ENCODE measurements at places on chromosomes 7 and 10.

DNA sequence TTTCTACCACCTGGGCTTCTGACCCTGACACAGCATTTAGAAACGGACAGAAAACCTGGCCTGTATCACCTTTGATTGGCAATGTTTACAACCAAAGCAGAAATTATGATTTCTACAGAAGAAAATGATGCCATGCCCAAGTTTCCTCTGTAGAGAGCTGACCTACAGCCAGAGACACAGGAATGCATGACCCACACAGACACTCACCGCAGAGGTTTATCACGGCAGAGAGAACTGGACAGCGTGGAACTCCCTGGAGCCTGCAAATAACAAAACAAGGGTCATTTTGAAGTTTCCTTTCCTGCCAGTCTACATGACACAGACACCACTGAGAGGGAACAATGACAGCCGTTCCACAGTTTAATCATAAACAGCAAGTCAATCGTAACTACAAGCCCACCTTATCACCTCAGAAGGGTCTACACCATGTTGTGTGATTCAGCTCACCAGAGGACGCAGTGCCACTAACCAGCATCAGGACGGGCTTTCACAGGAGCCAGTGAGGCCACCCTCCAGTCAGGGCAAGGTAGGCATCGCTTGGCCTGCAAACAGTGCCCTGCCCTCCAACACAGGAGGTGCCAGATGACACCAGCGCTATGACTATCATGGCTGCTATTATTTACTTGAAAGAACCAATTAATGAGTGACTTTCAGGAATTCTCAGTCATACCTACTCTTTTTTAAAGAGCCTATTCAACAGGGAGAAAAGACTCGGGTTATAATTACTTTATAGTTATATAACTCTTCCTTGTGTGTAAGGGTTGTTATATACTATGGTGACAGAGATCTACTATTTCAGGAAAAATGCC lies 139.9 kb downstream of the TNS3 start:
- DNase-seq: no peak

DNA sequence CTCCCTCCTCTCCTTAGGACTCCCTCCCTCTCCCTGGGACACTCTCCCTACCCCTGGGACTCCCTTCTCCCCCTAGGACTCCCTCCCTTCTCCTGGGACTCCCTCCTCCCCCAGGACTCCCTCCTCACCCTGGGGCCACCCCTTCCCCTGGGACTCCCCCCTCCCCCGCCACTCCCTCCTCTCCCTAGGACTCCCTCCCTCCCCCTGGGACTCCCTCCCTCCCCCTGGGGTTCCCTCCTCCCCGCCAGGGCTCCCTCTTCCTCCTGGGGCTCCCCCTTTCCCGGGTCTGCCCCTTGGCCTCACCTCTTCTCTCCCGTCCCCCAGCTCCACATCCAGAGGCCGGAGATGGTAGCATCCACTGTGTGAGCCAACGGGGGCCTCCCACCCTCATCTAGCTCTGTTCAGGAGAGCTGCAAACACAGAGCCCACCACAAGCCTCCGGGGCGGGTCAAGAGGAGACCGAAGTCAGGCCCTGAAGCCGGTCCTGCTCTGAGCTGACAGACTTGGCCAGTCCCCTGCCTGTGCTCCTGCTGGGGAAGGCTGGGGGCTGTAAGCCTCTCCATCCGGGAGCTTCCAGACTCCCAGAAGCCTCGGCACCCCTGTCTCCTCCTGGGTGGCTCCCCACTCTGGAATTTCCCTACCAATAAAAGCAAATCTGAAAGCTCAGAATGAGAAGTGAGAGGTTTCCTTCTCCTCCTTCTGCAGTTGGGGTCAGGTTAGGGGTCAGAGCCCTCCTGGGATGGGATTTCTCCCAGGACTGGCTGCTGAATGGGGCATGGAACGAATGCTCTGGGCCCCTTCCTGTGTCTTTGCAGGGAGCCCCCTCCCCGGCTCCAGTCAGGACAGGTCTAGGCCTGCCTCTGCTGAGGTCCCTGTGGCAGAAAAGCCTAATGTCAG lies 1.4 kb upstream of the MUC17 start:
- DNase-seq: no peak

- DNase-seq: no peak
These were observed 46.4 kb downstream of the CALML3 start for GRCh38 chr10:5570979-5571810.

- no peak for DNase-seq
These were observed 144.7 kb downstream of the TRIL start for GRCh38 chr7:28813243-28813962.

DNA sequence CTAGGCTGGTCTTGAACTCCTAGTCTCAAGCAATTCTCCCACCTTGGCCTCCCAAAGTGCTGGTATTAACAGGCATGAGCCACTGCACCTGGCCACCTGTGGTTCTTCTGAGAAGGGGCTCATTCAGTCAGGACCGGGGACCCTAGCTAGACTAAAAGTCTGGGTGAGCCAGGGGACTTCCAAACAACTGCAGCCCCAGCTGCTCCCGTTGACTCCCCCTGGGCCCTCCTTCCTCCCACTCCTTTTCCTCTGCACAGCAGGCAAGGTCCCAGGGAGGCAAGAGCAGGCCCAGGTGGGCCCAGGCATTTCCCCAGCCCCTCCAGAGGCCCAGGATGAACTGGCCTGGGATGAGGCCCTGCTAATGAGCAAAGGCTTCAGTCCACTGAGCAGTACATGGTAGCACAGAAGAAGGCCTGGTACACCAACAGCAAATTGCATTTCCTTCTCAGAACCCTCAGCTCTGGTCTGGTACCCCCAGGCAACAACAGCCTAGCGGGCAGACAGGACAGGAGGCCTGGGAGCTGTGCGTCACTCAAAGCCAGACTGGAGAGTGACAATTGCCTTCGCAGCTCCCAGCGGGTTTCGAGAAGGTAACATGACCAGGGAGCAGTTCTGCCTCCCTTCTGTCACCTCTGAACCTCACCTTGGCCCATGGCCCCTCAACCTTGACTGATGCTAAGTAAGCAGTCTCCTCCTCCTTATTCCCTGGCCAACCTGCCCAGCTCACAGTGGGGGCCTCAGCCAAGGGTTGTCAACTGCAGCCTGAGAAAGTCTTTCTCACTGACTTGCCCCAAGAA lies 30.7 kb upstream of the HSPA12A start:
- no peak for DNase-seq

- no peak for DNase-seq
These were observed 534 bp downstream of the FZD9 start for GRCh38 chr7:73433924-73434700.

- DNase-seq: no peak
These were observed 90.3 kb downstream of the HERPUD2 start for GRCh38 chr7:35604595-35604994.
